ENCODE measurements at places on chromosomes 3 and 15. TPM values are rescaled to one million over a fixed set of nuclear protein-coding genes. Genes with fewer than 3 reads are reported as not detected.

SPINK8 gene
- total RNA-seq: not detected

CCR9 gene
- not detected for total RNA-seq

TRAT1 gene
- not detected for total RNA-seq

KAT2B gene
- total RNA-seq: 7.7 TPM

IQCH gene
- 5.0 TPM for total RNA-seq

ERICH6 gene
- total RNA-seq: under 0.01 TPM
